ENCODE measurements at places on chromosomes 4 and X.

- DNase-seq: no peak
Observed at GRCh38 chr4:118390121-118390520, 37.3 kb upstream of the PRSS12 start.

GRCh38 chr4:77021614-77022089 is 54.1 kb downstream of the CCNI start:
- DNase-seq: peak; percentile 82

- no peak for DNase-seq
Observed at GRCh38 chr4:142550965-142551364, 295.1 kb downstream of the INPP4B start.

- DNase-seq: no peak
Observed at GRCh38 chr4:40466789-40467188, 131.7 kb downstream of the CHRNA9 start.

DNA sequence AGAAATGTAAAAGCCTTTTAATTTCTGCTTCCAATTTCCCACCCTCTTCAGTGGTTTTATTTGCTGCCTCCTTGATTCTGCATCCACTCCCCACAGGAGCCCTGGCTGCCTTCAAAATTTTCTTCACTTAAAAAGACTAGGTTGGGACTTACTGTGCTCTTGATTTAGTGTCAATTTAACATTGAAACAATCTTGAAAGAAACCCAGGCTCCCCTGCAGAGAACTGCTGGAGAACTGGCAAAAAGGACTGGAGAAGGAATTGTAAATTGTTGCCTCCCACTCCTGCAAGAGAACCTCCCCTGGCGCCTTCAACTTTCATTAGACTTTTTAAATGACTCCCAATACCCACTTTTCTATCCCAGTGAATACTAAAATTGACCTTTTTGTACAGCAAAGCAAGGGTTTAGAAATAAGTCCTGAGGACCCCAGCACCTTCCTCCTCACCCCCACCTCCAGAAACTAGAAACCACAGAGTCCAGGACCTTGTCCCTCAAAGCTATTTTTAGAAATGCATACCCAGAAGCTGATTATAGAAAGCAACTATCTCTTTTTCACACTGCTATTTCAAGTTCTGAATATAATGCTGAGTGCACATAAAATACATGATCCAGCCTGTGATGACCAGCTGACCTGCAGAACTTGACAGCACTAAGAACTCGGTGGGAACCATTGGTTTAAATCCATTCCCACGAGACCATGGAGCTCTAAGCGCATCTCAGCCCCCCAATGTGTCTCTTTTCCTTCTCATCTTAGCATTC is 155.5 kb downstream of the INPP4B start:
- no peak for DNase-seq

GRCh38 chr4:1578251-1578773 is 105.8 kb downstream of the FAM53A start:
- no peak for DNase-seq

Data from AG09309 (cell line).